ENCODE measurements at places on chromosomes 2 and 18.

- no peak for ATAC-seq
Measured at GRCh38 chr2:146678516-146678915, 1166.3 kb upstream of the ACVR2A start.

DNA sequence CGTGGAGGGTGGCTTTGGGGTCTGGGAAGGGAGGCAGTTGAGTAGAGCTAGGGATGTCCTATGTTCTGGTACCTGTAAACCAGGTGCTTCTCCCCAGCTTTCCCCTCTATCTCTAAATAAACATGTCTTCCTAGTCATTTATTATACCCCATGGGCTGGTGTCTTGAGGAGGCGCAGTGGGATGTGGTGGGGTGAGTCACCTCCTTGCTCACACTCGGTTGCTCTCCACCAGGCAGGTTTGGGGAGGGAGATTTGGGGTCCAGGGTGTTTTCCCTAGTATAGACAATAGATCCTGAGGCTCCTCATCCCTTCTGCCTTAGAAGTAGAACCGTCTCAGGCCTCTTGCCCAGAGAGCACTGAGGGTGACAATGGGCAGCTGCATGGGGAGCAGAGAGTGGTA lies 5.1 kb downstream of the PSD4 start:
- no peak for ATAC-seq

GRCh38 chr2:144630459-144631215 lies 110.7 kb upstream of the ZEB2 start:
- ATAC-seq: no peak

- ATAC-seq: peak; percentile 82
Measured at GRCh38 chr2:102001767-102002142, 10.0 kb downstream of the IL1R2 start.

DNA sequence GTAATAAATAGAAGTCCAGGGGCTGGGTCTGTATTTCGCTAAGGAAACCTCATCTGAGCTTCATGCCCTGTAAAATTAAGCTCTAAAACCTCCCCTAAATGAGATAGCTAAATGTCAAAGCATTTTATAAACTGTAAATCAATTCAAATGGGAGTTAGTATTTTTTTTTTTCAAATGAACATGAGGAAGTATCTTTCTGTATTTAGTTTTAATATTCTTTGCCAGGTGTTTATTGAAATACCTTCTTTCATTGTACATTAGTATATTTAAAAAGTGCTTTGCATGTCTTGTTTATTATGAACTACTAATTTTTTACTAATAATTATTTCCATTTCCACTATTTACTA lies 47.7 kb downstream of the ATIC start:
- ATAC-seq: no peak

- peak; percentile 3 for ATAC-seq
Measured at GRCh38 chr2:28395334-28396061, 2.8 kb downstream of the FOSL2 start.

- peak; percentile 41 for ATAC-seq
Measured at GRCh38 chr2:74554820-74555531, 456 bp downstream of the DOK1 start.

DNA sequence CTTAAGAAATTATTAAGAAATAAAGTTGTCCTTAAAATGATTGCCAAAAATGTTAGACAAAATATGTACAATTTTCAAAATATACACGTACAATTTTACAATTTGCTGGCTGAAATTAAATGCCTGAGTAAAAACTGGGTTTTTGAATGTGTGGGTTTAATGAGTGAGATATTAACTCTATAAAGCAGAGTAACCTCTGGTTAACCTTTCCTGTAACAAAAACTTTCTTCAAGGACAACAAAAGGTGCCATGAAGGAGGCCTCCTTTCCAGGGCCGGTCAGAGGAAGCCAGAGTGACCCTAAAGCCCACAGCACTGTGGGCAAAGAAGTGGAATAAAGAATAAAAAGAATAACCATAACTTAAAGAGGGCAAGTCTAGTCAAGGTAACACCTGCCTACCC lies 16.5 kb upstream of the MAL start:
- ATAC-seq: no peak

DNA sequence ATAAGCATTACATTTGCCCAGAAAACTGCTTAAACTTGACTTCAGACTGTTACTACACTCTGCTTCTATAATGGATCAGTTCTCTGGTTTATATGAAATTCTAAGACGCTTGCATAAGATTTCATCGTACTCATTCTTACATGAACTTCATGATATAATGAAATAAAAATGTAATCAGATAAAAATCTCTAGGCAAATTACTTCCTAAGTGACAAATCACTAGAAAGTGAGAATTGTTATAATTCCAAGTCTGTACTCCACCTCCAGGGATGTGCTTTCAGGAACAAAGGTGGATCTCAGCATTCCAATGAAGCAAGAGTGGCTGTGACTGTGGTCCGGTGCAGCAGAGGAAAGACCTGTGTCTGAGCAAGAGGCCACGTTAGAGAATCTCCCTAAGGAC lies 226.2 kb downstream of the PIEZO2 start:
- no peak for ATAC-seq

DNA sequence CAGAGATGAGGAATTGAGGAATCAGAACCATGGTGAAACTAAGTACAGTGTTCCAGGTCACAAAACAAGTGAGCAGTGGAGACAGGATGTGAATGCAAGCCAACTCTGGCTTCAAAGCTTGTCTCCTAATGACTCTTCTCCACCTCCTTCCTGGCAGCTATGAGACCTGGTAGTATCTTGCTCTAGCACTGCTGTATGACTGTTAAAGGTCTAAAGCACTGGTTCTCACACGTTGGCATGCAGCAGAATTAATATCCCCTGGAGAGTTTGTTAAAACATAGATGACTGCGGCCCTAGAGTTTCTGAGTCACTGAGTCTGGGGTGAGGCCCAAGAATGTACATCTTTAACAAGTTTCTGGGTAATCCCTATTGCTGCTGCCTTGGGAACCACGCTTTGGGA lies 63.3 kb downstream of the SUCLG1 start:
- no peak for ATAC-seq

DNA sequence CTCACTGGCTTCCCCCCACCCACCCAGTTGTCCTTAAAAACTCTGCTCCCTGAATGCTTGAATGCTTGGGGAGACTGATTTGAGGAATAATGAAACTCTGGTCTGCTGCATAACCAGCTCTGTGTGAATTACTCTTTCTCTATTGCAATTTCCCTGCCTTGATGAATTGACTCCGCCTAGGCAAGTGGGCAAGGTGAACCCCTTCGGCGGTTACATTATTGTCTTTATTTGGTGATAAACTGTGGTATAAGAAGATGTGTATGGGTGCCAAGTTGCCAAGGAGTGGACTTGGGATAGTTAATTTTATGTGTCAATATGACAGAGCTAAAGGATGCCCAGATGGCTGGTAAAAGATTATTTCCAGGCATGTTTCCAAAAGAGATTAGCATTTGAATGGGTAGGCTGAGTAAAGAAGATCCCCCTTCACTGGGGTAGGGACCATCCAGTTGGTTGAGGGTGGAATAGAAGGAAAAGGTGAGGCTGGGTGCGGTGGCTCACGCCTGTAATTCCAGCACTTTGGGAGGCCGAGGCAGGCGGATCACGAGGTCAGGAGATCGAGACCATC lies 98.5 kb upstream of the HAAO start:
- ATAC-seq: no peak

DNA sequence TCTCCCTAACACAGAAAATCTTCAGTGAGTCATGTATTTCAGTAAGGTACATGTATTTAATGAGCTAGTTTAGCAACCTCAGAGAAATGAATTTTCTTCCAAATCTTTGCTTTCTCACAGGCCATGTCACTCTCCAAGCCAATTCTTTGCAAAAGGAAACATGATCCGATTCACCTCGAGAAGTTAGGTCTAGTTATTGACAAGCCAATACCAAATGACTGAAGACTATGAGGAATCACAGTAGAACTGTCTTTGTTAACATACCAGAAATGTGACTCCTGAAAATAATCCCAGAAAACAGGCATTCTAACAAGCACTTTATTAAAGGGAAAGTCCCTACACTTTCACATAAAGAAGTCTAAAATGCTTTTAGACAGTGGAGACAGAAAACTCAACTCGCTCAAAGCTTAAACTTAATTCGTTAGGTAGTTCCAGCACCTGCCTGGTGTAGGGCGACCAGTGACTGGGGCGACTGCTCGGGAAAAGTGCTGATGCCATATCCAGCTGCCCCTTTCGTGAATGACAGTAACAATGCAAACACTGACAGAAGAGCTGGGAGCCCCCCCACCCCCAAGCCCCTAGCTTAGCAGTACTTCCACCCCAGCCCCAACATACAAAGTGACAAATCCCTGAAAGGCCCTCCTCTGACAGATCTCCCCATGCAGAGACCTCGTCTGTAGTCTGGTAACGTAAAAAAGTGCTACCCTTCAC lies 1.8 kb downstream of the MEMO1 start:
- no peak for ATAC-seq

- ATAC-seq: no peak
Measured at GRCh38 chr2:10109311-10109710, 13.2 kb upstream of the RRM2 start.

- no peak for ATAC-seq
Measured at GRCh38 chr2:215784371-215784783, 229.0 kb downstream of the MREG start.

GRCh38 chr2:149687052-149687427 lies 99.5 kb upstream of the MMADHC start:
- ATAC-seq: no peak

DNA sequence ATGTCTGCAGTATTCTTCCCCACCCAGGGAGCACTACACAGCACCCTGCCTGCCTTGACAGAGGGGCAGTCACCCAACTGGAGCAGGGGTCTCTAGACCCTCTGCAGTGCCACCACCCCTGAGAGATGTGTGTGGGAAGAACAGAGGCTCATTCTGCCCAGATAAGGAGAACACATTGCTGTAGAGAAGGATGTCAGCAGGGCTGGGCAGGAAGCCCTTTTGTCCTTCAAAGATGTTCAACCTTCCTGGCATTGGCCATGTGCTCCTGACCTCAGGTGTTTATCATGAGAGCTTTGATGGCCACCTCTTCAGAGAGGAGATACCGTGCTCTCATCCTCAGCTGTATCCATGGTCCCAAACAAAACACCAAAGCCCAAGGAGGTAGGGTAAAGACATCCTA lies 4.6 kb upstream of the TEX51 start:
- no peak for ATAC-seq

- no peak for ATAC-seq
Measured at GRCh38 chr18:48194591-48195181, 214.5 kb downstream of the ZBTB7C start.

DNA sequence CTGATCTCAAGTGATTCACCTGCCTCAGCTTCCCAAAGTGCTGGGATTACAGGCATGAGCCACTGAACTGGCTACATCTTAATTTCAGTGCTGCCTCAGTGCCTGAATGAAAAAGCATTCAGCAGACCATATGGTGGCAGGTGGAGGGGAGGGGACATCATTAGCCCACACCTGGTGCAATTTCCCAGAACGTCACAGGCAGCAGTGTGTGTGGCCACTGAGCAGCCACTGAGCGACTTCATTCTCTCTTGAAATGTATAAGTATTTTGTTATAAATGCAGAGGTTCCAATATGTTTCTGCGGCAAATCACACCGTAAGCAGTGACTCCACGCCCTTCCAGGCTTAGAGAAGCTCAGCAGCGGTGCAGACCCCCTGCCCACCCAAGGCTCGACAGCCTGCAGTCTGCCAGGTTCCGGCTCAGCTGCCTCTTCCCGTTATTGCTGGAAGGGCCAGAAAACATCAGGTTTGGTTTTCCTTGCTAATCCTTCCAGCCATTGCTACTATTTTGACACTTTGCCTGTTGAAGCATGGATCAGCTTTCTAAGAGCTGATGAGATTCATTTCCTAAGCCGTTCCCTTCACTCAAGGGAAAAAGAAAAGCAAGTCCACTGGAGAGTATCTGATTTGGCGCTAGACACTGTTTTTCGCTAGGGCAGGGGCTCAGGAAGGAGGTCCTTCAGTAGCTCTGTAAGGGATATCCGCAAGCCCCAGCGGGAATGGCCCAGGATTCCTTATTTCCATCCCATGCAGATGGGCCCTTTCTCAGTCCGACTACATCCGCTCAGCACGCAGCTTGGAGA lies 250.7 kb downstream of the VAPA start:
- no peak for ATAC-seq

DNA sequence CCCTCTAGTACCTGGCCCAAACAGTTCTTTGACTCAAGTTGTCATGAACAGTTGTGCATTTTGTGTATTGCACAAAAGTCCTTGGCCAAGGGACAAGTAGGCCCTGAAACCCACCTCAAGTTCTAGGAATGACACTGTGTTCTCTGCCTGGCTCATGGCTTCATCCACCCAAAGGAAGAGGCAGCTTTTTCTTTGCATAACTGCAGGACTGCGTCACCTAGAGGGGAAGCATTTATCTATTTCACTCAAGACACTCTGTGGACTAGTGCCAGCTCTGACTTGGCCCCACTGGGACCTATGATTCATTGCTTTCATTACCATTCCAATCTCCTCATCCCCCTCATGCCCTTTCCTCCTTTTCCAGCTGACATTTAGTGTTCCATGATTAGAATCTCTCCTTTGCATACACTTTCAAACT lies 119.3 kb upstream of the SIX2 start:
- ATAC-seq: no peak

DNA sequence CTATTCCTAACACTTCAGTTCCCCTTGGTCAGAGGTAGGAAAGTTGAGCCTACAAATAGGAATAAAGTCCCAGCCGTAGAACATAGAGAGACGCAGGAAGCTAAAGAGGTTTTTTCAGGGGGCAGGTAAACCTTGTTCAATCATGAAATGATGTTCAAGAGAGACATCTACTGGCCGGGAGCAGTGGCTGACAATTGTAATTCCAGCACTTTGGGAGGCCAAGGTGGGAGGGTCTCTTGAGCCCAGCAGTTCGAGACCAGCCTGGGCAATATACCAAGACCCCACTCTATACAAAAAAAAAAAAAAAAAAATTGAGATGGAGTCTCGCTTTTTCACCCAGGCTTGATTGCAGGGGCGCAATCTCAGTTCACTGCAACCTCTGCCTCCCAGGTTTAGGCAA lies 66.7 kb upstream of the DNAJC10 start:
- ATAC-seq: no peak

DNA sequence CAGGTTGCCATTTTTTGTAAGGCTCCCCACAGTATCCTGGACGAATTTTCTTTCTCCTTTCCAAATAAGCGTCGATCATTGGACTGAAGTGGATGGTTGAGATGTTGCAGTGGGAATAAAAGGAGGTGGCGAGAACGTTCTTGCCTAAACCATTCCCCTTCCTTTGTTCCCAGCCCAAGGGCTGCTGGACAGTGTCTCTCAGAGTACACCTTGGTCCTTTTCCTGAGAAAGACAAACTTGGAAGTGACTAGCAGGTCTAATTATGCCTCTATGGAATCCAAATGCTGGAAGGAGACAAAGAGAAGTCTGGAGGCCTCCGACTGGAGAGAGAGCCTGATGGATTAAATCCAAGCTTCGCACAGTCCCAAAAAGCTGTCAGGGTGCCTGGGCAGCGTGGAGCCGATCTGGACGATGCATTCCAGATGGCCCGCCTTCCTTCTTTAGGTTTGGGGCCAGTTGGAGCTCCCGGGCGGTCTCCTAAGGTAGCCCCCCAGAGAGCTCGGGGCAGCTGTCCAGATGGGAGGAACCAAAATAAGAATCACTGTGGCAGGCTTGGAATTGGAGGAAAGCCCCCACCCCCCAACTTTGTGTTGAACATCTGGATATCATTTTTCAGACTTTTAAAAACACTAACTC lies 186.8 kb downstream of the TMEM247 start:
- no peak for ATAC-seq

- no peak for ATAC-seq
Measured at GRCh38 chr18:34631093-34631966, 78.8 kb upstream of the DTNA start.
